Right lung (tissue), 10 donors: ENCODE measurements at places on chromosomes 2 and 18. TPM values are rescaled to one million over a fixed set of nuclear protein-coding genes. Genes with fewer than 3 reads are reported as not detected.

The PROM2 gene
- polyA plus RNA-seq = 14.2 TPM

DNA sequence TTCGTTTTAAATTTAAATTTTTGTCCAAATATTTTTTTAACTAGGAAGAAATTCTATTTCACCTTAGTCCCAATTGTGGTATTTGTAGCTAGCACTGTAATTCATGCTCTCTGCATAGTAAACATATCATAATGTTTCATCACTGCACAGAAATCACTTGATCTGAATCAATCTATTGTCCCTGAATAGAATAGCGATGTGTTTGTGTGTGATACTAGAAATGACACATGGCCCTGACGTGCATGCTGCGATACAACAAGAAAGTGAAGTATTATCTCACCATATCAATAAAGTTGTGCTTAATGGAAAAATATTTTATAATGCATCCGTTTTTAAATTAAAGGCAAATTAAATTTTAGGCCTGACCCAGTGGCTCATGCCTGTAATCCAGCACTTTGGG, 10.0 kb downstream of the TTL start:
- DNase-seq = no peak

DNA sequence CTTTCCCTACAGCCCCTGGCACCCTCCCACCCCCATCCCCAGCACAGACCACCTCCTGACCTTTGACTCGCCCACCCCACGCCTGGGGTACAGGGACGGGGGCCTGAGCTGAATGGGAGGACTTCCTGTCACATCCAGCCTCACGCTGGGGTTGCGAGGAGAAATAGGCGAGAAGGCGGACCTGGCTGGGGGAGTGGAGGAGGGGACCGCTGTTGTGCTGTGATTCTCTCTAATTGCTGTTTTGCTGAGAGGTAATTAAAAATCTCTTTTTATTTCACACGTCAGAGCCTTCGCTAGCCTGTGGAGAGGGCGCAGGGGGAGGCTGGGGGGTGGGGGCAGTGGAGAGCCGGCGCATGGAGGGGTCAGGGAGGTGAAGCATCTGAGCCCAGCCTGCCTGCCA, 9.7 kb upstream of the ECEL1 start:
- DNase-seq = no peak

The ZNF396 gene
- polyA plus RNA-seq = 3.8 TPM

The CCBE1 gene
- 105 TPM for polyA plus RNA-seq

DNA sequence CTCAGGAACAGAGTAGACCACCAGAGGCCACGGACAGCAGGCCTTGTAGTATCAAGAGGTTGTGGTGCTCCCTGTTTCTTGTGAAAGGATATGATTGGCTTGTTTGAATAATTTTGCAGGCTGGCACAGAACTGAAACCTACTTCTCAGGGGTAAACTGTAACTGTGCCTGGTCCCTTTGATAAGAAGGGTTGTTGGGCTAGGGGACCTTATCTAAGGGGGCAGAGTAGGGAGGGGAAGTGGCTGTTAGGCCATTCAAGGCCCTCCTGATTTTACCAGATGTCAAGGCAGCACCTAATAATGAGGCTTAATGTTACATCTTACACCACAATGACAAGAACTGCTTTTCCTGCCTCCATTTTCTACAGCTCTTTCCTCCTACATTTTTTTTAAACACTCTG, 45.6 kb downstream of the GPR39 start:
- DNase-seq = no peak

DNA sequence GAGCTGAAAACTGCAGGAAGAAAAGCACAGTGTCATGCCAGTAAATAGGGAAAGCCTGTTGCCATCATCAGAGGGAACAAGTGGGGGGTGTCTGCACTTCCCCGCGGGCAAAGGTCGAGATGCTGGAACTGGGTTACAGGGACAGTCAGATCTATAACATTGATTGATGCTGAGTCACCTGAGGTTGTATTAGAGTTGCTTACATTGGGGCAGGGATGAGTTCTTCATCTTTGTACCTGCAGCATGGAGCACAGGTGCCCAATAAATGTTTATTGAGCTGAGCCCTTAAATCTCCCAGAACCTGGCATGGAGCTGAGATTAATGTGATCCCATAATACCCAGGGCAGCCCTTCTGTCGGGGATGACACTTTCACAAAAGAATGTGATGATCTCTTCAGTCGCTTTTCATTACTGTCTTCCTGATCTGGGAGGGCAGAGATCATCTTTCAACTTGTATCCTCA, 5.9 kb upstream of the RNF152 start:
- no peak for DNase-seq

- DNase-seq = no peak
Measured at GRCh38 chr2:233060980-233061590, 943 bp downstream of the INPP5D start.

- no peak for DNase-seq
Measured at GRCh38 chr2:216878072-216878471, 18.2 kb upstream of the TNP1 start.

DNA sequence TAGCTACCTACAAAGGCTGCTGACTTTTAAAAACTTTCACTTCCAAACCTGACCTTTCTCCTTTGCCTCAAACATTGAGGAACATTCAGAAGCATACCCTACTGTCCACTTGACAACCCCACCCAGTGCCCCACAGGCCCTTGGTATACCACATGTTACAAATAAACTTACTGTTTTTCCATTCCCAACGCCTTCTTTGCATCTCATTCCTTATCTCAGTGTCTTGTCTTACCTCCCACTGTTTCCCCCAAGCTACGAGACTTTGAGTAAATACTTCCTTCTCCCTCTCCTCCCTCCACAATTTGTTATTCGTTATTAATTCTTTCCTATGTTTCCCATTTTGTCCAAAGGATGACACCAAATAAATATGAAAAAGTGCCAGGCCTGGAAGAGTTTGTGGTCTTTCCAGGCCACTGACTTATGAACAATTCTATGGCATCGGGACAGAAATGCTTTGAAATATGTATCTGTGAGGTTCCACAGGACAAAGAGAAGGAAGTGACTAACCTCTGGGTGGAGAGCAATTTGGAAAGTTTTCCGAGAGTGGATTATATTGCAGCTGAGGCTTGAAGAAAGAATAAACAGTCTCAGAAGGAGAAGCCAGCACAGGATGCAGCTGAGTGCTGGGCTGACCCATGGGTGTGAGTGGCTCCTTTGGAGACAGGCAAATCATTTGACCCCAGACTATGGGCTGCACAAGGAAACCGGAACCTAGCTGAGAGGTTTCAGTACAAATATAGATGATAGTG, 409.0 kb downstream of the LPIN1 start:
- DNase-seq = no peak

DNA sequence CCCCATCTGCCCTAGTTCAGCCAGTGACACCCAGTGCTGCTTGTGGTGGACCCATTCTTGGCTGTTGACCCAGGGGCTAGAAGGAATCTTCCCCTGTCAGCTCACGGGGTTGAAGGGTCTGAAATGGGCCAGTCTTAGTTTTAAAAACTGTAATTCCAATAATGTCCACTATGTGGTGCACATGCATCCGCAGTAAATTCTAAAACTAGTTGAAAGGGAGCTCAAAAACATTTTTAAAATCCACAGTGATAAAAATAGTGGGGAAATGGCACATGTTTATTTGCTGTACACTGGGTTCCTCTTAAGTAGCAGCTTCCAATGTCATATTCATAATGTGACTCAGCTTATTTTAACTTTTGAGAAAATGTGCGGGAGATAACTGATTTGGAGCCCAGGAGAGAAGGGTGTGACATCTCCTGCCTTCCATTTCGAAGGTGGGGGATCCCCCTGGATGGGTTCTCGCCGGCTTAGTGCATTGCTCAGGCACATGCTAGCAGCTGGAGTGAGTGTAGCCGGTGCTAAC, 32.8 kb downstream of the GRHL1 start:
- DNase-seq = peak; percentile 52

- no peak for DNase-seq
Measured at GRCh38 chr2:50490991-50491390, 540.9 kb downstream of the NRXN1 start.

GRCh38 chr2:47660168-47660567, 122.8 kb upstream of the MSH6 start:
- no peak for DNase-seq

- DNase-seq = no peak
Measured at GRCh38 chr2:171420728-171421563, 12.8 kb downstream of the METTL8 start.

The EFHD1 gene
- 4.9 TPM for polyA plus RNA-seq

The BMP10 gene
- polyA plus RNA-seq = not detected

GRCh38 chr2:119255760-119256581, 32.3 kb downstream of the STEAP3 start:
- no peak for DNase-seq

GRCh38 chr18:21444465-21445212, 155.9 kb downstream of the ESCO1 start:
- peak; percentile 30 for DNase-seq

The DLX1 gene
- polyA plus RNA-seq = 0.28 TPM

The SLC16A14 gene
- 11.3 TPM for polyA plus RNA-seq

DNA sequence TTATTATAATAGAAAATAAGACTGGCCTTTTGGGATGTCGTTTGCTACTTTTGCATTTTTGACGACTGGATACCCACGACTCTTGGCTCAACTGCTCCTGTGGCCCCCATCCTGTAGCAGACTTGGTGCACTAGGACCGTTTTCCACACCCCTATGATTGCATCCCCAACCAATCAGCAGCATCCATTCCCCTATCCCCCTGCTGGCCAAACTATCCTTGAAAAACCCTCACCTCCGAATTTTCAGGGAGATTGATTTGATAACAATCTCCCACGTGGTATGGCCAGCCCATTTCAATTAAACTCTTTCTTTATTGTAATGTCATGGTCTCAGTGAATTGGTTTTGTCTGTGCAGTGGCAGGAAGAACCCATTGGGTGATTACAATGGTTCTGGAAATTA, 37.9 kb upstream of the TTR start:
- DNase-seq = no peak

GRCh38 chr2:69381337-69381737, 5.7 kb downstream of the GFPT1 start:
- no peak for DNase-seq

The TTC39C gene
- polyA plus RNA-seq = 11.1 TPM

The DNER gene
- 2.4 TPM for polyA plus RNA-seq

DNA sequence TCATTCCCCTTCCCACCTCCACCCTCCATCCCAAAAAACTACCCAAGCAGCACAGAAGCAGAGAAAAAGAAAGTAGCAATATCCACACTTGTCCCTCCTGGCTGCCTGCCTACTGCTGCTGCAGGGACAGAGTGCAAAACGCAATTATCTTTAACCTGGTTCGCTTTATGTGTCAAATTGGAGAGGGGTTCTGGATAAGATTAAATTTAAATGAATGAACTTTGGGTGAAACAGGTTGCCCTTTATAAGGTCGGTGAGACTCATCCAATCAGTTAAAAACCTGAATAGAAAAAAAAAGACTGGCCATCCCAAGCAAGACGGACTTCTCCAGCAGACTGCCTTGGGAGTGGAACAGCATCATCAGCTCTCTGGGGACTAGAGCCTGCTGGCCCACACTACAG, 62.6 kb downstream of the ANKRD44 start:
- no peak for DNase-seq

GRCh38 chr18:74906184-74906583, 302.8 kb downstream of the PTGR3 start:
- no peak for DNase-seq

- no peak for DNase-seq
Measured at GRCh38 chr18:79019881-79020280, 40.3 kb downstream of the SALL3 start.

The SAG gene
- 0.11 TPM for polyA plus RNA-seq

DNA sequence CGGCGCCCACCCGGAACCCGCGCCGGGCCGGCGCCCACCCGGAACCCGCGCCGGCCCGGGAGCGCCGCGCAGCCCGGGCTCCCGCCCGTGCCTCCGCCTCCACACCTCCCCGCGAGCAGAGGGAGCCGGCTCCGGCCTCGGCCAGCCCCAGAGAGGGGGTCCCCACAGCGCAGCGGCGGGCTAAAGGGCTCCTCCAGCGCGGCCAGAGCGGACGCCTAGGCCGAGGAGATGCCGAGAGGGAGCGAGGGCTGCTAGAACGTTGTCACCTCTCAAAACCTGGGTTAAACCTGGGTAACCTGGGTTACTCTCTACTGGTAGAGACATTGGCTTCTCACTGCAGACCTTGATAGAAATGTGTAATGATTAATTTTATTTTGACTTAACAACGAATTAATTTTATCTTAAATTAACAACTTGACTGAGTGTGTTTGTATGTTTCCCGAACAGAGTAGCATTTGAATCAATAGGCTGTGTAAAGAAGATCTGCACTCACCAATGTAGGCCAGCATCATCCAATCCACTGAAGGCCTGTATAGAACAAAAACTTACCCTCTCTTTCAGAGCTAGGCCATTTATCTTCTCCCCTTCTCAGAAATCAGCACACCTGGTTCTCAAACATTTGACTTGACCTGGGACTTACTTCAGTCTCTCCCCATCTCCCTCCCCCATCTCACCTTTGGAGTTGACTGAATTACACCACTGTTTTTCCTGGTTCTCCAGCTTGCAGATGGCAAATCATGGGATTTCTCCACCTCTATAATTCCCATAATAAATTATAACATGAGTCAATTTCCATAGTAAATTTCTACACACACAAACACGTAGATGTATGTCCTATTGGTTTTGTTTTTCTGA, 242.7 kb downstream of the ASXL3 start:
- DNase-seq = no peak

GRCh38 chr2:5730386-5730785, 38.2 kb downstream of the SOX11 start:
- no peak for DNase-seq

DNA sequence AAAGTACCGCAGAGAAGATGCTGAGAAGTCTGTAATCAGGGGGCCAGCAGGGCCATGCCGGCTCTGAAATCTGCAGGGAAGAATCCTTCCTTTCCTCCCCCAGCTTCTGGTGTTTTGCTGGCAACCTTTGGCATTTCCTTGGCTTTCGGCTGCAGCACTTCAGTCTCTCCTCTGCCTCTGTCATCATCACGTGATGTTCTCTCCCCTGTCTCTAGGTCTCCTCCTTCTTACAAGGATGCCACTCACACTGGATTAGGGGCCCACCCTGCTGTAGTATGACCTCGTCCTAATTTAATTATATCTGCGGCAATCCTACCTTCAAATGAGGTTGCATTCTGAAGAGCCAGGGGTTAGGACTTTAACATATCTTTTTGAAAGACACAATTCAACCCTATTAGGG, 13.8 kb upstream of the RAB12 start:
- DNase-seq = no peak

DNA sequence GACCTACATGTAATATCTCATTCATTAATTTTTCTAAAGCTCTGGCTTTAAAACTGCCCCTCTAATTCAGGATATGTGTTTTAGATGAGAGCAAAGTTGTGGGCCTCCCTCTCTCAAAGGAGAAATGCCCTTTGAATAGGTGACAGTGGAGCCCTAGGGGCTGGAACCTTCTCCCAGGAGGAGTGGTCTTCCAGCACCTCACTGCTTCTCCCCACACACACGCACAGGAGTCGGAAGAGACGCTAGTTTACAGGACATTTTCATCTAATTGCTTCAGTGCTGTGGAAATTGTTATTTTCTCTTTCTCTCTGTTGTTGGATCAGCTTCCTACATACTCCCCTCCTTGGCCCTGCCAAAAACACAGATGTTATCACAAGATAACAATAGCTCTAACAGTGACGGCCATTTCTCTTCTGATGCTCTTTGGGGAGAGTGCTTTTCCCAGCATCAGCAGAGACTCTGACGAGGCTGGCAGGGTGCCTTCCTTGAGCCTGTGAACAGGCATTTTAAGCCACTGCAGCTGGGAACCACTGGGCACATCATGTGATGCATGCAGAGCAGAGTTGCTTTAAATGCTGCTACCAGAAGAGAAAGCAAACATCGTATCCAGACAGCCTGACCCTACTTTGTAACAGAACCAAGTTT, 209.4 kb upstream of the SP5 start:
- peak; percentile 64 for DNase-seq

The DPYSL5 gene
- polyA plus RNA-seq = 0.27 TPM

The CENPA gene
- 15.8 TPM for polyA plus RNA-seq

GRCh38 chr18:68965817-68966216, 167.9 kb downstream of the CCDC102B start:
- no peak for DNase-seq
